ENCODE measurements at places on chromosomes 2 and 18.

- DNase-seq, result no peak
Observed at GRCh38 chr2:187266147-187266546, 181.9 kb downstream of the CALCRL start.

- no peak for DNase-seq
Observed at GRCh38 chr2:226325526-226325925, 474.1 kb downstream of the IRS1 start.

DNA sequence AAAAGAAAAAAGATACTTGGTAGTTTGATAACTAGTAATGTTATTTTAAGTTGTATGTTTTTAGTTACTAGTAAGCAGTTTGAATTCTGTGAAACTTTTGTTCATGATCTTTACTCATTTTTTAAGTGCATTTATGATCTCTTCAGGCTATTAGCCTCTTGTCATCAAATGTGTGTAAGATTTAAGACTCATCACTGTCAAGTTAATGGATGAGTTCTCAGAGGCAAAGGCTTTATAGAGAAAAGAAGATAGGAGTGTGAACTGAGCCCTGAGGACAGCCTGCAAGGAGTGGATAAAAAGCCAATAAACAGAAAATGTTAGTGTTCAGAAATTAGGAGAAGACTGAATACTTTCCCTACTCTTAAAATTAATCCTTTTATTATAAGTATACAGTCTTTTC is 13.5 kb downstream of the NDUFV2 start:
- DNase-seq, result no peak

- DNase-seq, result no peak
Observed at GRCh38 chr2:104158191-104158590, 695.7 kb upstream of the POU3F3 start.

- no peak for DNase-seq
Observed at GRCh38 chr2:47373747-47374146, 29.2 kb upstream of the MSH2 start.

GRCh38 chr18:3967359-3968180 is 487.5 kb downstream of the DLGAP1 start:
- no peak for DNase-seq

- DNase-seq, result peak; percentile 91
Observed at GRCh38 chr2:46073540-46074046, 223.6 kb upstream of the EPAS1 start.

GRCh38 chr2:159910951-159911350 is 112.9 kb upstream of the CD302 start:
- DNase-seq, result no peak

Measured in pulmonary artery endothelial cell (primary cell).